ENCODE measurements at places on chromosomes 6 and 20.

- no peak for DNase-seq
Measured at GRCh38 chr6:160111806-160112205, 9.8 kb upstream of the SLC22A1 start.

GRCh38 chr6:84018453-84019061, 15.0 kb upstream of the MRAP2 start:
- no peak for DNase-seq

DNA sequence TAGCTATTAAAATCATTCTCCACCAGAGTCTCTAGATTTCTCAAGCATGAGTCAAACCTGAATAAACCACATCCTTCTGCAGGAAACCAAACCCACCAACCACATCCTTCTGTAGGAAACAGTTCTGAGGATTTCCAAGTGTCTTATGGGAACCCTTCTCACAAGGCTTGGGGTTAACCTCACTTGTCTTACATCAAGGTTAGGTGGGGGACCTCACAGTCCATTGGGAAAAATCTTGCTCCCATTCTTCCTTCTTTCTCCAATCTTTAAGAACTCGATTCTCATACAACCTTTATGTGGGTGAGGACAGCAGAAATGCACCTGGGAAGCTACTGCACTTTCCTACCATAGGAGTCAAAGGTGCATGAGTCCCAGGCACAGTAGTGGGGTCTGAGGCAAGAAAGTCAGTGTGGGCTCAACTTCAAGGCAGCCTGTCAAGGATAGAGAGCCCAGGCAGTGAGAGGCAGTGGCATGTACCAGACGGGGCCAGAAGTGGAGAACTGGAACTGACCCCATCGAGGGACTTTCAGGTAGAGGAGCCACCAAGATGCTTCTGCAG, 114.5 kb downstream of the SLC22A3 start:
- DNase-seq = no peak

- no peak for DNase-seq
Measured at GRCh38 chr6:96001891-96002575, 13.7 kb upstream of the FUT9 start.

- DNase-seq = no peak
Measured at GRCh38 chr6:162198076-162198475, 529.5 kb downstream of the PRKN start.

DNA sequence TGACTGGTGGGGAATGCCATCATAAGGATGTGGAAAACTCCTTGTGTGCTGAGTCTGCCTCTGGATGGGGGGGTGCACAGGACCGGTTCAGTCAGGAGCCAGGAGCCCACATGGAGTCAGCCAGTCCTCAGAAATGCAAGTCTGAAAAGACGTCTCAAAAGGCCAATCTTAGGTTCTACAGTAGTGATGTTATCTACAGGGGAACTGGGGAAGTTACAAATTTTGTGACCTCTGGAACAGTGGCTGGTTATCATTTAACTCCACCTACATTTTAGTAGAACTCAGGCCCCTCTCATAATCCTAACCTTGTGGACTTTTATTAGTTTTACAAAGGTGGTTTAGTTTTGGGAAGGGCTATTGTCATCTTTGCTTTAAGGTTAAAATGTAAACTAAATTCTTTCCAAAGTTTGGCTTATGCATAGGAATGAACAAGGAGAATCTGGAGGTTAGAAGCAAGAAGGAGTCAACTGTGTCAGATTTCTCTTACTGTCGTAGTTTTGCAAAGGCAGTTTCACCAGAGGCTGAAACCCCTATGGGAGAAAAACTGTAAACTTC, 13.7 kb upstream of the TBC1D22B start:
- DNase-seq = no peak

DNA sequence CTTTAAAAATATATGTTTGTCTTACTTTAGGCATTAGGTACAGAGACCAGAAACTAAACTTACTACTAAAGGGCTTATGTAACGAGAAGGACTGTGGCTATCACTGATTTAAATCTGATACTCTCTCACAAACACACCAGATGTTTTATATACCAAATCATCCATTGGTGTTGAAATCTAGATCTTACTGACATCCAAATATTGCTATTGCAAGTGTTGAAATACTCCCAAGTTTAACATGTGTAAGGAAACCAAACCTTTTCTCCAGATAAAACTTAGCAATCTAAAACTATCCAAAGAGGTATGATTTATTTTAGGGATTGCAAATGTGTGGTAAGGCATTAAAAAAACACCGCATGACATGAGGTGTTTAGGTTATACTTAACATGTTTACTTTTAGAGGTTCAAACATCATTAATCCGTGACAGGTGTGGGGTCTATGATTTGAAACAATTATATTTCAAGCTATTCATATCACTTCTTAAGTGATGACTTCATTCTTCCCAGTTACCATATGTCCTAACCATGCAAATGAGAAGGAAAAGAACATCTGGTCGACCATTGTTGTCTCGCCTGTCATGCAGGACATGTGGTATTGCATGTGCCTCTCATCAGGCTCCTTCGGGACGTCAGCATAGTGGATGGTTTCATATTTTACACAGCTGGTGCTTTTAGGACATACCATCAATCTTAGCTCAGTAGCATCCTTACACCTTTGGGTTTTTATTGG, 168.3 kb upstream of the SPACA1 start:
- no peak for DNase-seq

DNA sequence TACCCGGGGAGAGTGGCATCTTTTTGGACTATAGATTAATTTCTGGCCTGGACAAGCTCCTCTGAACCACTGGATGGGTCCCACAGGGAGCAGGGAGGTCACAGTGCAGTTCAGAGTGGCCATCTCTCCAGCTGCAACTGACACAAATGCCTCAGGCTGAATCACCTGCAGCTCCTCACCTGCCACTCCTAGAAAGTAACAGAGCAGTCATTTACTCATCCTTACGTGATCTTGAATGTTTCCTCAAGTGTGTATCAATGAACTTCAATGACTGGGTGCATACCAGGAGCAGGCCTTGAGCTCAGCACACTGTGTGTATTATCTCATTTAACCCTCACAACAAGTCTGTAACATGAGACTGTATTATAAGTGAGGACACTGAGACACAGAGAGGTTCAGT, 40.0 kb upstream of the SIRPG start:
- DNase-seq = no peak

DNA sequence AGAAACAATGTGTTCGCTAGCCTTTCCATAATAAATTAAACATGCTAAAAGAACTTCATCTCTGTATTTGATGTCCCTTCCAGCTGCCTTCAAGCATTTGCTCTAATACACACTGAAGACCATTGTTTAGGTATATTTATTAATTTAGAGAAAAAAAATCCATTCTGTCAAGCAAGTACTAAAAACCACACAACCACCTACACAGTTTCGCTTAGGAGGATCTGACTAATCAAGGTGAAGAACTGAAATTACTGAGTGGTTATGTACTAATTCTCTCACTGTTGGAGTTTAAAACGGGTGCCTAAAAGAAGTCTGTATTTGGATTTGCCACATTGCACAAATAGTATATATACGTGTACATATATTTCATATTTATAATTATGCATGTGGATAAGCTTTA, 58.9 kb downstream of the GMDS start:
- no peak for DNase-seq

- no peak for DNase-seq
Measured at GRCh38 chr6:166705069-166705468, 78.0 kb upstream of the RPS6KA2 start.

DNA sequence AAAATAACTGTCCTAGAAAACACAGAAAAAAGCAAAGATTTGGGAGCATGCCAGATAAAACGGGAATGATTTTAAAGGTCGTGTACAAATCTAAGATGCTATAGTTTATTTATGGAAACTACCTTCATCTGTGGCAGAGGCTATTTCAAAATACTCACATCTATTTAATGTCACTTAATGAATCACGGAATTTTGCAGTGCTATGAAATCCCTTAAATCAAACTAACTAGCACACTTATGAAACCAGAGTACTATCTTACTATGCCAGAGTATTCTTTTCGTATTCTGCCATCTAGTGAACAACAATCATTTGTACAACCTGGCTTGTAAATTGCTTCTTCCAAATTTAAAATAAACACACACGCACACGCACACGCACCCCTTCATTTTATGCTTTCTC, 77.9 kb upstream of the BMP5 start:
- DNase-seq = no peak

- DNase-seq = no peak
Measured at GRCh38 chr6:168415098-168415992, 25.6 kb upstream of the SMOC2 start.

GRCh38 chr6:118808793-118809638, 84.9 kb upstream of the ASF1A start:
- no peak for DNase-seq

DNA sequence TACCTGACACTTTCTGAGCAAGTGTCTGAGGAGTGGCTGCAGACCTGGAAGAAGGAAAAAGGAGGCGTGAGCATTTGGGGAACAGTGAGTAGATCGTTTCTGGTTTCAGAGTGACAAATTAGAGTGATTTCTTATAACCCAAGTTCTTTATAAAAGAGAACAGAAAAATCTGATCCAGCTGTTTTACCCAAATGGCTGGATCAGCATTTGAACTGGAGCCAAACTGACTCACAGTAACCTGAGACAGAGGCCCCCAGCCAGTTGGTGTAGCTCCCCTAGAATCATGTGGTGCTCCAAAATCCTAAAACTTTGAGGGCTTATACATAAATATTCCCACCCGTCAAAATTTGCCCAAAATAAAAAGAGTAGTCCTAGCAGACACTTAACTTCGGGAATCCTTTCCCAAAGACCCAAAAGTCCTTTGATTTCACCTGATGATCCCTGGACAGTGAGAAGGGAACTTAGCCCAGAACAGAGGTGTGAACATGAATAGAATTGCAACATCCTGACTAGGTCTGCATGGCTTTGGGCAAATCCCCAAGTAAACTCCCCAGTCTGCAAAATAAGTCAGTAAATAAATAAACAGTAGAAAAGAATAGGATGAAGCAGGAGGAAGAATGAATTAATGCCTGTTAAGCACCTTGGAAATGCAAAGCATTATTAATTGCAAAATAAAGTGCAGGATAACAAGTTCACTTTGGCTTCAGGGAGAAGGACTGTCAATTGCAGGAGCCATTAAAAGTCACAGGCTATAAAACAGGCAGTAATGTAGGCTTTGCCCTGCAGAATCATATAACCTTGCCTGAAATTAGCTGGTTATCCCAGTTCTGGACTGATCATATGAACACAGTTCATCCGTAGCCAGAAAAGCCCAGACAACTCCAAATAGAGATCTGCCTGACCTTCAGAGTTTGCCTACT, 262.0 kb upstream of the JARID2 start:
- DNase-seq = no peak

GRCh38 chr6:159062564-159062945, 17.8 kb upstream of the TAGAP start:
- no peak for DNase-seq

DNA sequence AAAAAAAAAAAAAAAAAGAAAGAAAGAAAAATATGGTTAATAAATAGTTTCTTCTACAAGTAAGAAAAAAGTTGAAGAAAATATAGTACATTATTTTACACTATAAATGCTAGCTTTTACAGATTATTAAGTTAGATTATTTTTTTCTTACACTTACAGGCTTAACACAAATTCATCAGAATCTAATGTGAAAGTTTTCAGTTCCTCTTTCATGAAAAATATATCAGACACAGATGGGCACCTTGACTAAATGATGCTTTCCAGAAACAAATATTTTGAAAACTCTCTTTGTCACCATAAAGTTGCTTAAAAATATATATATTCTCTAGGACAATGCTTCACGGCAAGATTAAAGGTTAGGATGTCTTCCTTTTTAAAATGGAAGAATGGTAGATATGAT, 321.8 kb upstream of the HSF2 start:
- no peak for DNase-seq

- no peak for DNase-seq
Measured at GRCh38 chr20:37878835-37879599, 23.9 kb upstream of the VSTM2L start.

DNA sequence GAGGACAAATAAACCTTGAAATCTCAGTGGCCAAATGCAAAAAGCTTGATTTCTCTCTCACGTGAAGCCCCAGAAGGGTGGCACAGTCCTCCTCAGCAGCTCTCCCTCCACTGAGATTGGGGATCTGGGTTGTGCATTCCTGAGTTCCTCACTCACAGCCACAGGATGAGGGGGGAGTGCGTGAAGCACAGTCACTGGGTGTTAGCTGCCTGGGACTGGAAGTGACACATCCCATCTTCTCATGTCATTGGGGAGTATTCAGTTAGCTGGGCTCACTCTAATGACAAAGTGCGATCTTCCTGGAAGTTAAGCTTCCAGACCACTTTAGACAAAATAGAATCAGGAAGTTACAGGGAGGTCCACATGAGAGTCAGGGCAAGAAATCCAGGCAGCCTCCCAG, 192.2 kb upstream of the LRFN2 start:
- DNase-seq = no peak

GRCh38 chr6:82953871-82954270, 111.8 kb downstream of the UBE3D start:
- no peak for DNase-seq

DNA sequence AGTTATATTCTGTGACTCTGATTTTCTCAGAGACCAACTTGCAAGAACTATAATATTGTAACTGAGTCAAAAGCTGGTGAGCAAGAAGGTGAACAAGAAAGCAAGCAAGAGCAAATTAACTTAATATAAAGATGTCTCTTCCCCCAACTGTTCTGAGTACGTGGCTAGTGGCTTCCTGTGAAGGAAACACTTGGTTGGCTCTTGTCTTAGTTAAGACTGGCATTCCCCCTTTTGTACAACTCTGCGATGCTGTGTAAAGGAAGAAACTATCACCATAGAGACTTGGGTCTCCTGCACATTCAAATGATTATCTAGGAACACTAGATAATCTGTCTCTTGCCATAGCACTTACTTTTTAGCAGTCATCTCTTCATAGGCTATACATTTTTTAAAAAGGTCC, 47.3 kb upstream of the TNFAIP3 start:
- no peak for DNase-seq

DNA sequence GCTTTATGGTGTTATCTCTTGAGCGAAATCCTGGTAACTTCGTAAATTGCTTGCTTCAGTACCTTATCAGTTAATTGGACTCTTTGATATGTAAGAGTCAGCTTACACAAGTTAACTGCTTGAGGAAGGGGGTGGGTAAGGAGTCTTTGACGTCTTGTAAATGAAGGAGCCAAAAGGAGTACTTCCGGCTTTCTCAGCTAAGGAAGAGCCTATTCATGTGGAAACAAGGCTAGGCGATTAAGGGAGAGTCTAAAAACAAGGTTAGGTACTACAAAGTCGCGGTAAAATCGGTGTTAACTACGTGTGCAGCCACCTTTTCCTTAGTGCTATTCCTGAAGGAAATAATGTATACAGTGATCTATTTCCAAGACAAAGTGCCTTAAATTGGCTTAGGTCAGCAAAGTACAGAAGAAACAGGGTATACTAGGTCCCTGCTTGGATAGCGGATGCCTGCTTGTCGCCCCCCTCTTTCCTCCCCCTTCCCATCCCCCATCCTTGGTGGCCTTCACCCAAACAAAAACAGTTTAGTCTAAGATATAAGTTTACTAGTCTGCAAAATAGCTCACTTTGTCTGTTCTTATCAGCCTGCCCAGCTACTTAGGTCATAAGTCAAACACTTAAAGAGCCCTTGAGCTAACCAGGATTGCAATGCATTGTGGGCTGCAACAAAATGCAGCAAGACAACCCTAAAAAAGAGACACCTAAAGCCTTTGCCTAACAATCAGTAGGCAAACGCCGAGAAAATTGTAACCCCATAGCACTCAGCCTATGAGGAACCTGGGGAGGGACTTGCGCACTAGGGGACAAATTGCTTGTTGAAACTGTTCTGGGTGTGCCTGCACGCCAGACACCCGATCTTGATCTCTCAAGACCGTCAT, 147.3 kb downstream of the TRIM27 start:
- DNase-seq = no peak
